Chondrocyte (in vitro differentiated cells): ENCODE measurements at places on chromosomes 6 and 20. TPM values are rescaled to one million over a fixed set of nuclear protein-coding genes. Genes with fewer than 3 reads are reported as not detected.

The OLIG3 gene
- not detected in 3 replicates for total RNA-seq

GRCh38 chr6:26296857-26297648 is 67.9 kb upstream of the BTN3A2 start:
- H3K36me3 ChIP-seq = no peaks in the 10 kb centered on the region
- no peak overlapping the region for H3K27ac ChIP-seq
- H3K27me3 ChIP-seq = no peaks in the 10 kb centered on the region
- DNase-seq = no peak
- H3K4me3 ChIP-seq = no peak overlapping the region

- no peaks in the 10 kb centered on the region for H3K36me3 ChIP-seq
- DNase-seq = no peak
- no peak overlapping the region for H3K27ac ChIP-seq
- H3K27me3 ChIP-seq = no peaks in the 10 kb centered on the region
Observed at GRCh38 chr6:45415315-45415714, 37.6 kb upstream of the SUPT3H start.

DNA sequence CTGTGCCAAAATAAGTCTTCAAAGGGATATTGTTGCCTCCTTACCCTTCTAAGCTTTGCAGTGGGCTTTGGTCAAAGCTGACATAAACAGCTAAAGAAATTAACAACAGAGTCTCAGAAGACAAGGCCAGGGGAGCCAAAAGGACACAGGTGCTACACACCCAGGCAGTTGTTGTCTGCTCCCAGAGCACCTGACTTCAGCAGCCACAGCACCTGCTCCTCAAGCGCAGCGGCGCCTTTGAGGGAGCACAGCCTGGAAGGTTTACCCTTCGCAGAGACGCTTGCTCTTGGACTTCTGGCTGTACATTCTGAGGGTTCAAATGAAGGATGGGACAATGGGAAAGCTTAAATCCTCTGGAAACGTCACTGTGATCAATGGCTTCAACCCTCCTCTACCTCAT is 16.6 kb downstream of the B4GALT5 start:
- peaks cover 87% of the 10 kb centered on the region for H3K4me1 ChIP-seq
- no peaks in the 10 kb centered on the region for H3K27me3 ChIP-seq
- H3K4me3 ChIP-seq = no peak overlapping the region
- DNase-seq = no peak
- no peaks in the 10 kb centered on the region for H3K36me3 ChIP-seq
- peak overlapping the region; percentile 79 for H3K27ac ChIP-seq

GRCh38 chr6:82441047-82441855 is 77.6 kb downstream of the TPBG start:
- no peak overlapping the region for H3K27ac ChIP-seq
- peaks cover 24% of the 10 kb centered on the region for H3K27me3 ChIP-seq
- no peaks in the 10 kb centered on the region for H3K4me1 ChIP-seq
- H3K4me3 ChIP-seq = no peak overlapping the region
- H3K36me3 ChIP-seq = no peaks in the 10 kb centered on the region

DNA sequence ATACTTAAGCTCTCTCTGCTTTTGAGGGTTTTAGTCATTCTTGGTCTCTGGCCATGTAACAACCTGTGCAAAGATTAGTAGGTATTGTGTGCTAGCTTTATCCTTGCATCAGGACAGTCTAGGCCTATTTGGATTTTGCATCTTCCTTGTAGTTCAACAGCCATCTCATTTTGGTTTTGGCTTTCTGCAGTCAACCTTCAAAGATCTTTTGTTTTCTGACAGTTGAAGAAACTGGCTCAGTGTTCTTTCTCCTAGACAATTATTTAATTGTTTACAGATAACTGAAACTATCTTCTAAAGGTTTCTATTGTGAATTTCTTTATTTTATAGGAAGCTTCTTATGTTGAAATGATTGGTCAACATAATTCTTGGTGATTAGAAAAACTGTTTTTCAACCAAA is 307.5 kb downstream of the CDKAL1 start:
- H3K36me3 ChIP-seq = no peaks in the 10 kb centered on the region
- no peak for DNase-seq
- no peak overlapping the region for H3K4me3 ChIP-seq
- no peak overlapping the region for H3K27ac ChIP-seq
- peaks cover 14% of the 10 kb centered on the region for H3K4me1 ChIP-seq

The LRRC73 gene
- total RNA-seq = 0.24 to 0.62 TPM (median 0.49 TPM) in 3 replicates

The OVOL2 gene
- total RNA-seq = not detected in 3 replicates

GRCh38 chr6:130978660-130979396 is 84.2 kb downstream of the EPB41L2 start:
- H3K36me3 ChIP-seq = no peaks in the 10 kb centered on the region
- peaks cover 16% of the 10 kb centered on the region for H3K4me1 ChIP-seq
- no peak for DNase-seq
- H3K27ac ChIP-seq = no peak overlapping the region
- H3K27me3 ChIP-seq = no peaks in the 10 kb centered on the region

GRCh38 chr20:57031867-57032355 is 234.5 kb downstream of the BMP7 start:
- peaks cover 44% of the 10 kb centered on the region for H3K4me1 ChIP-seq
- H3K27me3 ChIP-seq = no peaks in the 10 kb centered on the region
- no peak for DNase-seq

- no peaks in the 10 kb centered on the region for H3K36me3 ChIP-seq
- H3K4me1 ChIP-seq = no peaks in the 10 kb centered on the region
- no peak overlapping the region for H3K27ac ChIP-seq
- H3K4me3 ChIP-seq = no peak overlapping the region
- no peak for DNase-seq
- H3K27me3 ChIP-seq = peaks cover 5% of the 10 kb centered on the region
Observed at GRCh38 chr6:6736791-6737654, 148.5 kb downstream of the LY86 start.

GRCh38 chr20:9974324-9974723 is 60.5 kb upstream of the ANKEF1 start:
- DNase-seq = no peak
- peaks cover 17% of the 10 kb centered on the region for H3K27me3 ChIP-seq
- peaks cover 1% of the 10 kb centered on the region for H3K36me3 ChIP-seq
- peaks cover 3% of the 10 kb centered on the region for H3K4me1 ChIP-seq

GRCh38 chr6:34246249-34246562 is 2.6 kb downstream of the SMIM29 start:
- no peak overlapping the region for H3K4me3 ChIP-seq
- H3K27me3 ChIP-seq = no peaks in the 10 kb centered on the region
- peak; percentile 0 for DNase-seq
- H3K4me1 ChIP-seq = peaks cover 54% of the 10 kb centered on the region
- H3K27ac ChIP-seq = peak overlapping the region; percentile 41
- H3K36me3 ChIP-seq = peaks cover 1% of the 10 kb centered on the region

GRCh38 chr6:35044761-35045421 is 96.2 kb downstream of the TCP11 start:
- no peaks in the 10 kb centered on the region for H3K27me3 ChIP-seq
- H3K4me1 ChIP-seq = peaks cover 25% of the 10 kb centered on the region
- H3K36me3 ChIP-seq = peaks cover 1% of the 10 kb centered on the region

The TINAG gene
- not detected in 3 replicates for total RNA-seq

GRCh38 chr6:34531580-34532201 is 24.4 kb downstream of the SPDEF start:
- H3K4me3 ChIP-seq = peak overlapping the region; percentile 71
- peak overlapping the region; percentile 75 for H3K27ac ChIP-seq
- DNase-seq = no peak

- DNase-seq = no peak
- no peak overlapping the region for H3K27ac ChIP-seq
- peaks cover 14% of the 10 kb centered on the region for H3K4me1 ChIP-seq
- no peak overlapping the region for H3K4me3 ChIP-seq
- peaks cover 2% of the 10 kb centered on the region for H3K27me3 ChIP-seq
Observed at GRCh38 chr6:159826968-159827647, 27.0 kb downstream of the PNLDC1 start.

The PRICKLE4 gene
- total RNA-seq = 3.1 to 5.9 TPM (median 3.6 TPM) in 3 replicates

The GDAP1L1 gene
- total RNA-seq = not detected in 3 replicates

The ARG1 gene
- not detected in 3 replicates for total RNA-seq

The PNLDC1 gene
- not detected in 3 replicates for total RNA-seq

GRCh38 chr6:70231311-70231710 is 71.6 kb downstream of the COL9A1 start:
- no peaks in the 10 kb centered on the region for H3K36me3 ChIP-seq
- no peaks in the 10 kb centered on the region for H3K4me1 ChIP-seq
- no peak overlapping the region for H3K4me3 ChIP-seq
- DNase-seq = no peak
- H3K27me3 ChIP-seq = peaks cover 1% of the 10 kb centered on the region

DNA sequence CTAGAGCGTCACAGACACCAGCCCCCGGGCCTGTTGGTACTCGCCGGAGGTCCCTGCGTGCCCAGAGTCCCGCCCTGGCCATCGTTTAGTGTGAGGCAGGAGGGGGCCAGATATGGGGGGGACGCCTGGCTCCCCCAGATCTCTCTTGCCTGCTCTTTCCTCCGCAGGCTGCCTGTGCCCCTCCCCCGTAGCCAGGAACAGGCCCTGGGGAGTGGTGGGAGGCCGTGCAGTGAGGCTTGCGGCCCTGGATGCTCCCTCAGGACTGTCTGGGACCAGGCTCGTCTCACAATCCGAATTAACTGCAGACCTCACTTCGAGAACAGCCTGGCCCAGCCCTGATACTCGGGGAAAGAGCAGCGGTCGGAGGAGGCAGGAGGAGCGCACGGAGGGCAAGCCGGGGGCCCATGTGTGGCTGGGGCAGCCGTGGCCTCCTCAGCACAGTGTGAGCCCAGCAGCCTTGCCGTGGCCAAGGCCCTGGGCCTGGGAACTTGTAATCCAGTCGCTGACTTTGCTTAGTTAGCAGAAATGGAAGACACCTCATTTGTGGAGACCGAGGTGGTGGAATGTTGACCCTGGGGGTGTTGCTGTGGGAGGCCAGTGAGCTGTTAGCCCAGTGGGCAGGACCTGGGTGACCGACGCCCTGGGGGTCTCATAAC is 28.7 kb downstream of the FRMD1 start:
- DNase-seq = no peak
- H3K36me3 ChIP-seq = no peaks in the 10 kb centered on the region
- no peak overlapping the region for H3K27ac ChIP-seq
- no peak overlapping the region for H3K4me3 ChIP-seq
- peaks cover 3% of the 10 kb centered on the region for H3K27me3 ChIP-seq
- peaks cover 4% of the 10 kb centered on the region for H3K4me1 ChIP-seq

GRCh38 chr20:47352332-47353238 is 3.9 kb downstream of the ZMYND8 start:
- no peak overlapping the region for H3K27ac ChIP-seq
- H3K36me3 ChIP-seq = no peaks in the 10 kb centered on the region
- no peaks in the 10 kb centered on the region for H3K27me3 ChIP-seq
- DNase-seq = no peak

DNA sequence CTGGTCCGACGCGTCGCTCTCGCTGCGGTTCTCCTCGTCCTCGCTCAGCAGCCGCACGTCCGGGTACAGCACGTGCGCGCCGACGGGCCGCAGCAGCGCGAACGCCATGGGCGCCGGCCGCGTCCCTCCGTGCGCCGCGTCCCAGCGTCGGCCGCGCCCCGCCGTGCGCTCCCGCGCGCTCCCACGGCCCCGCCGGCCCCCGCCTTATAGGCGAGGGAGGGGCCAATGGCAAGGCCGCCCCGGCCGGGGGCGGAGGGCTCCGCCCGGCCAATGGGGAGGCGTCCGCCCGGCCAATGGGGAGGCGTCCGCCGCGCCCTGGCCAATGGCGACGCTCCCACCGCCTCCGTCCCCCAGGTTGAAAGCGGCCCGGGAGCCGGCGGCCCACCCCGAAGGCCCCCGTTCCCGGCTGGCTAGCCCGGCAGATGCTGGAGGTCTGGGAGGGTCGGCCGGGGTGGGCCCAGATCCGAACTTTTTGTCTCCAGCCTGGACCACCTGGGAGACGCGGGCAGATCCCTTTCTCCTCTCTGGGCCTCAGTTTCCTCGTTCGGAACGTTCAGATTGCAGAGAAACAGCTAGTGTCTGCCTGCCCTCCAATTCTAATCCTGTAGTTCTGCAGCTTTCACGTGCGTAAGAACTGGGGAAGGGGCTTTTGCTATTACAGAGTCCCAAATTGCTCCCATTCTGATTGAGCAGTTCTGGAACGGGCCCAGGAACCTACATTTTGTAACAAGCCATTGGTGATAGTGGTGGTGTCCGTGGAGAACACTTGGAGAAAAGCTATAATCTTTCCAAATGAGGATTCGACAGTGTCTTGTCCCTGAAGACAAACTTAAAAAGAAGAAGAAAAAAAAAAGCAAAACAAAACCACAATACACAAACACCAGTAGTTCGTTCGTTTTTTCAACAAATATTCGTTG is at the start of gene TCF15:
Gene TCF15 (minus strand): TSS at position 180 of the 917 bp plus-strand sequence. CDS start 72 bp downstream, at position 108.
- H3K27me3 ChIP-seq = peaks cover 46% of the 10 kb centered on the region
- no peak within 1 kb of the TSS for H3K27ac ChIP-seq
- H3K36me3 ChIP-seq = peaks cover 4% of the 10 kb centered on the region
- H3K4me1 ChIP-seq = peaks cover 11% of the 10 kb centered on the region

DNA sequence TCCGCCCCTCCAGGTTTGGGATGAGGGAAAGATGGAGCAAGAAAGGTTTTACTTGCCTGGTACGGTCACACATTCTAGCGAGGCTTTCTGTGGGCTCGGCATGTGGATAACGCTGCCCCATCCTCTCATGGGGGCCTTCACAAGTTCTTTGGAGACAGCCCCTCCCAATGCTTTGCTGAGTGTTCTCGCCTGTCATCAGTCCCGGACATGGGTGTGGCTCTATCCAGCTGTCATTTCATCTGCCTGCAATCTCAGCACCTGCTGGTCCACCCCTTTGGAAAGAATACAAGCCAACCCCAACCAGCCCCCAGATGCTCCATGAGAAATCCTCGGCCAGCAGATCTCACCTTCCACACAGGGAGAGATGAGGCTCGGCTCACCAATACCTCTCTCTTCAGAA is 30.3 kb upstream of the MDGA1 start:
- H3K4me3 ChIP-seq = no peak overlapping the region
- no peak overlapping the region for H3K27ac ChIP-seq
- no peak for DNase-seq
- H3K36me3 ChIP-seq = no peaks in the 10 kb centered on the region
- H3K27me3 ChIP-seq = peaks cover 2% of the 10 kb centered on the region
- H3K4me1 ChIP-seq = peaks cover 25% of the 10 kb centered on the region

DNA sequence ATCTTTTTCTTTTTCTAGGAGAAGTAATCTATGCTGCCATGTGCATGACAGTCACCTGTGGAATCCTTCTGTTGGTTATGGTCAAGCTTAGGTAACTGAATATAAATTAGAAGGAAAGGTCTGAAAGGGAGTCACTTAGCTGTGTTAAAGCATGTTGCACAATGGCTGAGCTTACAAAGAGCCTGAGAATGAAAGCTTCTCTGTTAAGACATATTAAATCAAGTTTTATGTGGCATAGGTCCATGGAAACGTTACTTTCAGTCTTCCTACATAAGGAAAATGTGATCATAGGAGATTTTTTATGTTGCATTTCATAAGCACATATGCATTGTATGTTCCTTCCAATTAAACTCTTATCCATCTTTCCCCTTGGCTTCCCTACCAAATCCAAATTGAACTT is 72.1 kb downstream of the GFRAL start:
- DNase-seq = no peak
- H3K36me3 ChIP-seq = no peaks in the 10 kb centered on the region
- peaks cover 11% of the 10 kb centered on the region for H3K27me3 ChIP-seq
- no peak overlapping the region for H3K4me3 ChIP-seq

GRCh38 chr6:73248192-73248903 is 14.6 kb downstream of the KHDC1 start:
- no peaks in the 10 kb centered on the region for H3K27me3 ChIP-seq
- DNase-seq = no peak
- H3K36me3 ChIP-seq = no peaks in the 10 kb centered on the region
- H3K4me3 ChIP-seq = no peak overlapping the region
- no peak overlapping the region for H3K27ac ChIP-seq
